ENCODE measurements at places on chromosomes 2 and 18. TPM values are rescaled to one million over a fixed set of nuclear protein-coding genes. Genes with fewer than 3 reads are reported as not detected.

DNA sequence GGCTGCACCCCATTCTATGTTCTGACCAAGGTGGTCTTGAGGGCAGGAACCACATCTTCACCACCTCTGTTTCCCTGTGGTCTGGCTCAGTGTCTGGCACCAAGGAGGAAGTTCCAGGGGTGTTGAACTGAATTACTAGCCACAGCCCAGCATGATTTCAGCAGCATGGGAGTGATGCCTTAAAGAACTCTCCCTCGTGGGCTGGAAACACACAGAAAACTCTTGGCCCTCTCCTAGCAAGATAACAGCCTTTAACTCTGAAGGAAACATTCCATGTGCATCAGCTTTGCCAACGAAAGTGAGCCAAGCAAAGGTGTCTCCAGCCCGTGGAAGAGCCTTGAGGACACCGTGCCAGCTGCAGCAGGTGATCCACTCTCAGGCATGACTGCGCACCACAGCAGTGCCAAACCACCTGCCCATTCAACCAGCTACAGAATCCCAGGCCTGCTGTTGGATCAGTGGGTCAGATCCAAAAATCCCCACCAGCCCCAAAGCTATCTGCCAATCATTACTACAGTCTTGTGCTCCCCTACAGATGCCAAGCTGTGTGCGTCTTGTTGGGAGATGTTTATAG lies 124.8 kb downstream of the TTC32 start:
- no peaks in the 10 kb centered on the region for H3K27me3 ChIP-seq
- no peak for DNase-seq
- no peak overlapping the region for H3K4me3 ChIP-seq
- no peak overlapping the region for H3K27ac ChIP-seq
- no peaks in the 10 kb centered on the region for H3K4me1 ChIP-seq

GRCh38 chr2:156077041-156077742 lies 255.3 kb downstream of the NR4A2 start:
- H3K4me3 ChIP-seq, result no peak overlapping the region
- no peaks in the 10 kb centered on the region for H3K36me3 ChIP-seq
- DNase-seq, result no peak
- H3K27ac ChIP-seq, result no peak overlapping the region

DNA sequence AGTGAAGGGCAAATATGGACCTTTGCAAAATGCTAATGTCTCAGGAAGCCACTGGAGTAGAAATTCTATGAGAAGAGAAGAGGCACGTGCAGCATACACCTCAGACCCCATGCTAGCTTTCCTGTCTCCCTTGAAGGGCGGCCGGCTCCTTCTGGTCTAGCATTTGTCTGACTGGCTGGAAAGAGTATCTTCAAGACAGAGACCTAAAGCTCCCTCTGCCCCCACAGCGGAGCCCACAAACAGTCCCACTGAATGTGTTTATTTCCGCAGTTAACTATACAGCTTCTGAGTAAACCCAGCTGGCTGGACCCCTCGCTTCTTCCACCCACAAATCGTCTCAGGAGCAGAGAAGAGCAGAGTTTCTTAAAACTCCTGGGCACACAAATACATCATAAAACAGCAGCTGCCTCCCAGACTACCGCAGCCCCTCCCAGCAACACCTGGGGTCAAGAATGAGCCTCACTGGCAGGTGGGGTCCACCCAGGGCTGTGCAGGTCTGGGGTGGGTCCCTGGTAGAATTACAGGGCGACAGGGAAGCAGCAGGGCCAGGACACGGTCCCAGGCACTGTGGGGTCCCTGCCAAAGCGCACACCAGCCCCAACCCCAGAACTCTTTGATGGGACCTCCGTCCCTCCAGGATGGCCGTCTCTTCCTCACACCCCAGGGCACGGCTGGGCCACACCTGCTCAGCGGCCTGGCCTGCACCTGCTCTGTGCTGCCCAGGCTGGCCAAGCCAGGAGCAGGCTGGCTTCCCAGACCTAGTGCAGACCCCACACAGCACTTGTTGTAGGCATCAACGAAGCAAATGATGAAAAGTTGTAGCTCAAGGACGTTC lies 103.8 kb downstream of the PXDN start:
- H3K27me3 ChIP-seq, result no peaks in the 10 kb centered on the region
- H3K36me3 ChIP-seq, result no peaks in the 10 kb centered on the region
- no peaks in the 10 kb centered on the region for H3K4me1 ChIP-seq
- no peak for DNase-seq
- H3K27ac ChIP-seq, result no peak overlapping the region

- no peaks in the 10 kb centered on the region for H3K36me3 ChIP-seq
- no peak overlapping the region for H3K27ac ChIP-seq
- peaks cover 10% of the 10 kb centered on the region for H3K4me1 ChIP-seq
These were observed 208.6 kb downstream of the PARD3B start for GRCh38 chr2:204753841-204754240.

DNA sequence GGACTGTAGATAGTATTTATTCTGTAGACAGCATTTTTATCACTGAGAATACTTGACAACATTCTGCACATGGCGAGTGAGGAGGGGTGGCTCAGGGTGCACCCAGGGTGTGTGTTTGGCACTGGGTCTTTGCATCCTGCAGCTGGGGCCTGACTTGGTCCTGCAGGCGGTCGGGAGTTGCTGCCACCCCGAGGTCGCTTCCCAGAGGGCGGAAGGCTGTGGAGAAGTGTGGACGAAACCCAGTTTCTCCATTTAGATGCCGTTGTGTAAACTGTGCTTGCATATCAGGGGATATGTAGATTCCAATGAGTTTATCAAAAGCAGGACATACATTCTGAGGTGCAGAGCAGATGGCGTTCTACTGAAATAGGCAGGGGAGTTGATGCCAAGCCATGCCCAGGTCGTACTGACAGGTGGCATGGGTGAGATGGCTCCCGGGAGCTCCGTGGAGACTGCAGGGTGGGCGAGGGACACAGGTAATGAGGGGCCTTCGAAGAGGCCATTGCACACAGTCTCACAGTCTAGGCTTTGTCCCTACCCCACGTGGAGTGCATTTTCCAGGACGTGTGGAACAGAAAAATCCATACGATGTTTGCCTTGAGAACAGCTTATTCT lies 74.5 kb downstream of the RTP5 start:
- H3K4me3 ChIP-seq, result no peak overlapping the region
- no peaks in the 10 kb centered on the region for H3K4me1 ChIP-seq
- no peaks in the 10 kb centered on the region for H3K27me3 ChIP-seq

GRCh38 chr2:235055891-235056516 lies 104.2 kb downstream of the SH3BP4 start:
- no peak overlapping the region for H3K4me3 ChIP-seq
- DNase-seq, result no peak
- no peaks in the 10 kb centered on the region for H3K27me3 ChIP-seq
- H3K4me1 ChIP-seq, result no peaks in the 10 kb centered on the region

DNA sequence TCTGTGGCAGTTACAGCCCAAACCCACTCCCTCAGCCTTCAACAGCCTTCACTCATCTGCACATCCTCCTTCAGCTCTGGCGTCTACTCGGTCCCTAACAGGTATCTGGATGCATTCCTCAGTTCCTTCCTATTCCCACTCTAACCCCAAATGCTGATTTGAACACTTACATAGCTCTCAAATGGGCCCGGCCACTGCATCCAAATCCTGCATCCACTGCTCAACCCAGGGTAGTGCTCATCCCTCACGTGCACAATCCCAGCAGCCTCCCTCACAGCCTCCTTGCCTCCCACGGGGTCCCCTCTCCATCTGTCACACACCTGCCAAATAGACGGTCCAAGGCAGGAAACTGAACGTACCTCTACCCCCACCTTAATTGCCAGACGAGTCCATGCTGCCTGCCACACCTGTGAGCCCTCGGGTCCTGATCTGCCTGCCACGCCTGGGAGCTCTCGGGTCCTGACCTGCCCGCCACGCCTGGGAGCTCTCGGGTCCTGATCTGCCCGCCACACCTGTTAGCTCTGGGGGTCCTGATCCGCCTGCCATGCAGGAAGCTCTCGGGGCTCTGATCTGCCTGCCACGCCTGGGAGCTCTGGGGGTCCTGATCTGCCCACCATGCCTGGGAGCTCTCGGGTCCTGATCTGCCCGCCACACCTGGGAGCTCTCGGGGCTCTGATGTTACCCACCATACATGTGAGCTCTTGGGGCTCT lies 9.9 kb downstream of the OR6B3 start:
- H3K27me3 ChIP-seq, result peaks cover 20% of the 10 kb centered on the region
- no peak overlapping the region for H3K27ac ChIP-seq
- no peaks in the 10 kb centered on the region for H3K36me3 ChIP-seq
- DNase-seq, result no peak

DNA sequence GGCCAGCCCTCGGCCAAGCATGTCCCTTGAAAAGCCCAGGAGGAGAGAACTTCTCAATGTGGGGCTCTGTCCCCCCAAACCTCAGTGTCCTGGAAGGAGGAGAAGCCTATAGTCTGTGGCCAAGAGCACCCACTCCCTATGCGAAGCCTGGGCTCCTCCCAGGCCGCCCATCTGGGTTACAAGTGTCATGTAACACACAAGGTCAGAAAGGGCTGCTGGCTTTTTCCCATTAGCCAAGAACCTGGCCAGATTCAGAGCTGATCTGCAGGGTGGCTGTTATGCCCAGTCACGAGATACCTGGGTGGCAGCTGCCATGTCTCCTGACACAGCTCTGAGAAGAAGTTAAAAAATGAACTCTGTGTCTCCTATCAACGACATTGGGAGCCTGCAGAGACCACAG lies 170.7 kb downstream of the TNS1 start:
- peaks cover 30% of the 10 kb centered on the region for H3K4me1 ChIP-seq
- no peaks in the 10 kb centered on the region for H3K27me3 ChIP-seq
- no peak overlapping the region for H3K4me3 ChIP-seq

GRCh38 chr2:66578687-66579106 lies 143.8 kb downstream of the MEIS1 start:
- H3K36me3 ChIP-seq, result no peaks in the 10 kb centered on the region
- H3K27ac ChIP-seq, result peak overlapping the region; percentile 95
- H3K4me3 ChIP-seq, result peak overlapping the region; percentile 18
- H3K4me1 ChIP-seq, result peaks cover 26% of the 10 kb centered on the region
- H3K27me3 ChIP-seq, result no peaks in the 10 kb centered on the region

Gene TPRKB
- 62.2 TPM for polyA plus RNA-seq

Gene TSGA10
- polyA plus RNA-seq, result 3.0 TPM

Gene TBR1
- not detected for polyA plus RNA-seq

Gene XIRP2
- polyA plus RNA-seq, result not detected

DNA sequence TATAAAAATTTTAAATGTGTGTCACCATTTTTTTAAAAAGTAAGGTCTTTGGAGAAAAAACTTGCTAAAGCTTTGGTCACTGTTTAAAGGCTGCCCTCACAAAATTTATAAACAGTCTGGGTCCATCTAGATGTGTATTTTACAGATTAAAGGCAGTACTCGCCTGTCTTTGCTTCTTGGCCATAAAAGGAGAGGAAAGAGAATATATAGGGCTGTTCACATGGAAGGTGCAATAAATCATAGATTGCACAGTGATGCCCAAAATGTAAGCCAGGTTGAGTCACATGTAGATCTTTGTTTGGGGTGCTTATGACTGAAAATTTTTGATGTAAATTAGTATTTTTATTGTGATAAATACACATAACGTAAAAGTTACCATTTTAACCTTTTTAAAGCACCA lies 55.6 kb downstream of the MTCL1 start:
- no peak overlapping the region for H3K4me3 ChIP-seq
- no peak overlapping the region for H3K27ac ChIP-seq

Gene TMEM247
- polyA plus RNA-seq, result not detected

Gene IL18RAP
- polyA plus RNA-seq, result 0.51 TPM

- H3K27ac ChIP-seq, result peak overlapping the region; percentile 99
- peaks cover 85% of the 10 kb centered on the region for H3K4me1 ChIP-seq
- H3K27me3 ChIP-seq, result no peaks in the 10 kb centered on the region
- H3K4me3 ChIP-seq, result no peak overlapping the region
These were observed 6.1 kb downstream of the SMAD7 start for GRCh38 chr18:48944634-48945033.

DNA sequence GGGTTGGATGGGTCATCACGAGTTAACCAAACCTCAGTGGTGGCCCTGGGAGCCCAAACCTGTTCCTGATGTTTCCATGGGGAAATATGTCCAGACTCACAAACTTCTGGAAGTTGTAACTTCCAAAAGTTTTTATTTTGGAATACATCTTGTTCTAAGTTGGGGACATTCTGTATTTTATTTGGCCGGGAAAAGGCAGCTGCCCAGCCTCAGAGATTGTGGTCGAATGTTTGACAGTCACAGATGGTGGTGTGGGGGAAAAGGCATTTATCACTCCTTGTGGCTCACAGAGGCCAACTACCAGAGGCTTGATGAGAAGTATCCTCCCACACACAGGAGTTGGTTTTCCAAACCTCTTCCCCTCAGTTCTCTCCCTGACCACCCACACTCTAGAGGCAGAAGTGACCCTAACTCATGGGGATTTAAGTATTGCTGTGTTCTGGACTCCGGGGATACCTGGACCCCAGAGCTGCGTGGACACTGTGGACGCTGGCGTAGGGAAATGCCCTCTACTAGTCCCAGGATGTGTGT lies 124.7 kb upstream of the PPP1CB start:
- H3K27ac ChIP-seq, result peak overlapping the region; percentile 84
- H3K4me3 ChIP-seq, result no peak overlapping the region
- peaks cover 5% of the 10 kb centered on the region for H3K4me1 ChIP-seq
- no peaks in the 10 kb centered on the region for H3K36me3 ChIP-seq
- H3K27me3 ChIP-seq, result no peaks in the 10 kb centered on the region

Gene SCTR
- 8.3 TPM for polyA plus RNA-seq

DNA sequence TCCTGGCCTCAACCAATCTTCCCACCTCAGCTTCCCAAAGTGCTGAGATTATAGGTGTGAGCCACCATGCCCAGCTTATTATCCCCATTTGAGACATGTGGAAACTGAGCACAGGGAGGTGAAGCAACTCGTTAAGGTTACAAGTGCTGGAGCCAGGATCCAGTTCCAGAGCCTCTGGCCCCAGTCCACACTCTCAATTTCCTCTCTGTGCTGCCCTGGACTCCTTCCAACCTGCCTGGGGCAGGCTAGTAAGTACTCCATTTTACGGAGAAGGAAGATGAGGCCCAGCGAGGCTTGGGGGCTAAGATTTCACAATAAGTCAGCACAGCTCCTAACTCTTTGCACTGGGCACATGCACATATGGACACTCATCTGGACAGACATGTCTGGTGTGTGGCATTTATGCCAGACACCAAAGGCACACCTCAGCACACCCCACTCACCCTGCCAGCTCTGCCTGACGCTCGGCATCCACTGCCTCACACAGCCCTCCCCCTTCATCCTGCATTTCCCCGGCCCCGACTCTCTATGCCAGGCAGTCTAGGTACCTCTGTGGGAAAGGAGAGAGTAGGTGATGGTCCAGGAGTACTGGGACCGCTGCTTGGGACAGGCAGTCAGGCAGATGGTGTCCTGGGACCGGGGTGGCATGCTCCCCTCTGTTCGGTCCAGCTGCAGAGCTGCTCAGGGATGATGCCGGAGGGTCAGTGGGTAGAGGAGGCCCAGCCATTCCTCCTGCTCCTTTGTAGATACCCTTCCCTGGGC lies 20.5 kb downstream of the CFAP65 start:
- H3K27ac ChIP-seq, result no peak overlapping the region
- no peaks in the 10 kb centered on the region for H3K4me1 ChIP-seq
- DNase-seq, result no peak
- no peaks in the 10 kb centered on the region for H3K36me3 ChIP-seq
- H3K4me3 ChIP-seq, result no peak overlapping the region
- no peaks in the 10 kb centered on the region for H3K27me3 ChIP-seq

Gene CYBRD1
- polyA plus RNA-seq, result 67.9 TPM
